ENCODE measurements at places on chromosomes 5 and 9.
A peak's percentile ranks its signal among the peaks of the same experiment; 100 is the strongest.

GRCh38 chr9:72648324-72649126, 127.1 kb downstream of the TMC1 start:
- no peak for DNase-seq

GRCh38 chr5:88214655-88215054, 54.0 kb downstream of the TMEM161B start:
- no peak for DNase-seq

GRCh38 chr5:61004448-61004847, 59.4 kb downstream of the NDUFAF2 start:
- no peak for DNase-seq

- DNase-seq, result no peak
These were observed 142.6 kb downstream of the INSYN2B start for GRCh38 chr5:169837686-169838085.

DNA sequence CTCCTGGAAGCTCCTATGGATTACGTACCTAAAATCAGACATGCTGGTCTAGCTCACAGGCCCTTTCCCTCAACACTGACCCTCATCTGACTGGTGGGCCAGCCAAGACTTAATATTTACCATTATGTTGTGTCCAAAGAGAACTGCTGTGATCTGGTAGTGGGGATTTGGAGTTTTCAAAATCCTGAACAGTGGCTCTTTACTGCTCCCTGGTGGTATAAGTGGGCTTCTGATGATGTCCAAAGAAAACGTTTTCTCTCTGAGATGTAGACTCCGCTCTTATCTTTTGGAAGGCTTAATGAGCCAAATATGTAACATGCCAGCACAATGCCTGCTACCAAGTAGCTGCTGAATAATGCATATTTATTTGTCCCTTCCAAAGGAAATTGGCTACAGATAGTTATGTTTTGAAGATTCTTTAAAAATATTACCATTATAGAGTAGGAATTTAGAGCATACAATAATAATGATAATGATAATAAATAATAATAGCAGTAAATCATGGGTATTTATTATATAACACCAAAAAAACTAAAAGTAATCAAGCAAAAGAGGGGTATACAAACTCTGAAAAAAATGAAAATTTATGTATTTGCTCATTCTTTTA, 406.6 kb upstream of the TNC start:
- DNase-seq, result peak; percentile 78

GRCh38 chr9:124747065-124747464, 24.0 kb downstream of the NR6A1 start:
- DNase-seq, result no peak

DNA sequence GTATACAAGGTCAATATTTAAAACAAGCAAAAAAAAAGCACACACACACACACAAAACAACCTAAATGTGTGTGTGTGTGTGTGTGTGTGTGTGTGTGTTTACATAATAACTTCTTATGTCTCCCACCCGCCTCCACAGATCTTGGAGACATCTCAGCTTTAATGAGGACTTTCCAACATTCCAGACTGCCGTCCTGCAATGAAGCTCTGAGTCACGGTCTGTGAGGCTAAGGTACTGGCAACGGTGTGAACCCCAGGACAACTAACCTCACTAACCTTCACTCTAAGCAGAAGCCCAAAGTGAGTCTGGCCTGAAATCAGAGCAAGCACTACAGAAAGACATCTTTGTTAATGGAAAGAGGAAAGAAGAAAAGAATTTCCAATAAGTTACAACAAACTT, 22.3 kb downstream of the ZNF474 start:
- peak; percentile 78 for DNase-seq

DNA sequence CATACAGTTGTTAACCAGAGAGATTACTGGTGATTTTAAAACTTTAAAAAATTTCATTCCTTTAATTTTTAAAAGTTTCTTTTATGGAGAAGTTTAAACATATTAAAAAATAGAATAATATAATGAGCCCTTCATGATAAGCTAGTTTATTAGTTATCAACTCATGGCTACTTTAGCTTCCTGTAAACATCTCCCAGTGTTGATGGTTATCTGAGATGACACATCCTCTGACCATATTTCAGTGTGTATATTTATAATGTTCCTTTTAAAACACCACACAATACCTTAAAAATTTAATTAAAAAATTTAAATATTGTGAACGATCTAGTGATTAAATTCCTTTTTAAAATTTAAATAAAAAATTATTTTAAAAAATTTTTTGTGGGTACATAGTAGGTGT, 74.1 kb downstream of the IPO11 start:
- DNase-seq, result no peak

- no peak for DNase-seq
These were observed 39.3 kb upstream of the VDAC1 start for GRCh38 chr5:134043793-134044792.

DNA sequence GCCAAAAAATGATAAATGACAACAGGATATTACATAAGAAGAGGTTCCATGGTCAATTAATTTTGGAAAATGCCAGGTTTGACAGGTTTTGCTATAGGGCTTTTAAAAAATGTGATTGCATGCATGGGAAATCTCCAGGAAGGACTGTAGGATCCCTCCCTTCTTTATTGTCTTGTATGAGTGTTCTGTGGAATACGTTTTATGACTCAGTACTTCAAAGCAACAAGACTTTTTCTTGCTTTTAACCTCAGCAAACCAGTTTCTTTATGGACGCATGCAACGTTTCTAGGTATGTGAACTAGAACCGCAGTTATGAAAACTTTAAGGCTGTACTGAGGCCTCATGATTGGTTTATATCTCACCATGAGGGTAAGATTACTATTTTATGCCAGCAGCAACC, 76.6 kb upstream of the NTRK2 start:
- no peak for DNase-seq

- DNase-seq, result no peak
These were observed 16.9 kb downstream of the GSN start for GRCh38 chr9:121284733-121285451.

DNA sequence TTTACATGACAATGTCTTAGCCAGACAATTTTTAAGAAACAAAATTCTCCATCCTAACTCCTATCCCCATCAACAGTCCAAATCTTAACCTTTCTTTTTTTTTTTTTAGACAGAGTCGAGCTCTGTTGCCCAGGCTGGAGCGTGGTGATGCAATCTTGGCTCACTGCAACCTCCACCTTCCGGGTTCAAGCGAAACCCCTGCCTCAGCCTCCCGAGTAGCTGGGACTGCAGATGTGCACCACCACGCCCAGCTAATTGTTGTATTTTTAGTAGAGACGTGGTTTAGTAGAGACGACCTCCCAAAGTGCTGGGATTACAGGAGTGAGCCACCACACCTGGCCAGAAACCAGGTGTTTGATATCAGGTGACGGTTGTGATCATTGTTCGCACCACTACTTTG, 10.2 kb downstream of the ABL1 start:
- DNase-seq, result no peak

DNA sequence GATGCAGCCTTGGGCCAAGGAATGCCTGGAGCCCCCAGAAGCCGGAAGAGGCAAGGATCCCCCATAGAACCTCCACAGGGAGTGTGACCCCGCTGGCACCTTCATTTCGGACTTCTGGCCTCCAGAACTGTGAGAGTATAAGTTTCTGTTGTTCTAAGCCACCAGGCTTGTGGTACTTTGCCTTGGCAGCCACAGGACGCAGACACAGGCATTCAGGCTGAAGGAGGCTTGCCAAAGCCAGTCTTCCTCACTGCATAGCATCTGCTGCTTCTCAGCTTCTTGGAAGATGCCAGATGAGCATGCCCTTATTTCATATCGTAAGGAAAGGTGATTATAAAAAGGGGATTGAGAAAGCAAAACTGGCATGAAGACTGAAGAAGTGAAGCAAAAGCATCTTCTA, 61.1 kb upstream of the TAS2R1 start:
- no peak for DNase-seq

GRCh38 chr9:91727316-91727861, 222.6 kb downstream of the ROR2 start:
- DNase-seq, result peak; percentile 53

- DNase-seq, result peak; percentile 70
These were observed 153.2 kb upstream of the C9orf72 start for GRCh38 chr9:27726244-27727081.

- no peak for DNase-seq
These were observed 244.9 kb downstream of the GABRB2 start for GRCh38 chr5:161301586-161301985.

DNA sequence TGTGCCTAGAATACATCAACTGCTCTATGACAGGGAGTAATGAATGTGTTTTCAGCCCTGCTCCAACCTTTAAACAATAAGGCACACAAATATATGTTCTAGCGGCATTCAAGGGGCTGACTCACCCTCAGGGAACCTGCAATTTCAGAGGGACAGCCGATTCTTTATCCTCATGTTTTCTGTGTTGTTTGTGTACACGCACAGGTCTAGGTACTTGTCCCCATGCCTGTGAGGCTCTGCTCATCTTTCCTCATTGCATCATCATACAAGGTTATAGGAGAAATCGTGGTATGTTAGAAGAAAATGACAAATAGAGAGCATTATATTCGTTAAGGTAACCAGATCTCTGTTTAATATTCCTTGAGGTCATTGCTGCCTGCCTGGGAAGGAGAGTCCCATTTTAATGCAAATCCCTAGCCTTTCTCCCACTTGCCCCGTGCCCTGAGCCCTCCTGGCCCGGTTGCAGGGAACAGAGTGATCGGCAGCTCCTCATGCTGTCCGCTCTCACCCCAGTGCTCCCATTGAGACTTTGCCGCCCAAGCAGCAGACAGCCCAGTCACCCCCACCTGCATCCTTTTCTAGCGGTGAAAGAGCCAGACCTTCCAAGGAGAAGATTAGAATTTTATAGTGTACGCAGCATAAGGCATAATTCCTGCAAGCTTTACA, 14.6 kb downstream of the MAP1B start:
- no peak for DNase-seq

- DNase-seq, result no peak
These were observed 5.1 kb downstream of the ZNF462 start for GRCh38 chr9:106868087-106868486.

DNA sequence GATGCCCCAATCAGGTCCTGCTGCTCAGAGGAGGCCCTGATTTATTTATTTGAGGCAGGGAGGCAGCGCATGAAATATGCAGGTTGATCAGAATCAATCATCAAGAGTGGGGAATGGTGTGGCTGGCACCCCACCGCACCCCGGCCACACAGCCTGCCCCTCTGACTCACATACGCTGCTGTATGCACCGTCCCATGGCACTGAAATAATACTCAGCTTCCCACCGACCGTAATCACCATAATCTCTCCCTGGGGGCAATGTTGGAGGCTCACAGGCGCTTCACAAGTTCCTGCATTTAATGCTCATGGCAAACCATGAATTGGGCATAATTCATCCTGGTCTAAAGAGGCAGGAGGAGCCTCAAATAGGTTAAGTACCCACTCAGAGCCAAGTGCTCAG, 141.2 kb upstream of the TBC1D2 start:
- no peak for DNase-seq

Measured in fibroblast of skin of back (primary cell).